Posterior vena cava (tissue), 2 donors: ENCODE measurements at places on chromosomes 12 and 14. TPM values are rescaled to one million over a fixed set of nuclear protein-coding genes. Genes with fewer than 3 reads are reported as not detected.

EML5 gene
- 1.4 TPM for total RNA-seq

SERPINA1 gene
- 34.5 TPM for total RNA-seq

INHBE gene
- total RNA-seq: not detected

GCH1 gene
- 6.9 TPM for total RNA-seq

KRT82 gene
- total RNA-seq: not detected

APOLD1 gene
- total RNA-seq: 22.4 TPM

CRACR2A gene
- total RNA-seq: 3.7 TPM

AICDA gene
- not detected for total RNA-seq

ADCK1 gene
- 6.2 TPM for total RNA-seq

KCNK10 gene
- total RNA-seq: not detected

SYNDIG1L gene
- 0.29 TPM for total RNA-seq

FLRT2 gene
- 59.6 TPM for total RNA-seq

SCN8A gene
- total RNA-seq: 0.81 TPM

SLC6A13 gene
- total RNA-seq: not detected

ARHGDIB gene
- 157 TPM for total RNA-seq

ASCL4 gene
- total RNA-seq: not detected
